A172 (cell line): ENCODE measurements at places on chromosomes 7 and 10.

- no peak for DNase-seq
Measured at GRCh38 chr10:66151346-66151745, 774.5 kb upstream of the LRRTM3 start.

DNA sequence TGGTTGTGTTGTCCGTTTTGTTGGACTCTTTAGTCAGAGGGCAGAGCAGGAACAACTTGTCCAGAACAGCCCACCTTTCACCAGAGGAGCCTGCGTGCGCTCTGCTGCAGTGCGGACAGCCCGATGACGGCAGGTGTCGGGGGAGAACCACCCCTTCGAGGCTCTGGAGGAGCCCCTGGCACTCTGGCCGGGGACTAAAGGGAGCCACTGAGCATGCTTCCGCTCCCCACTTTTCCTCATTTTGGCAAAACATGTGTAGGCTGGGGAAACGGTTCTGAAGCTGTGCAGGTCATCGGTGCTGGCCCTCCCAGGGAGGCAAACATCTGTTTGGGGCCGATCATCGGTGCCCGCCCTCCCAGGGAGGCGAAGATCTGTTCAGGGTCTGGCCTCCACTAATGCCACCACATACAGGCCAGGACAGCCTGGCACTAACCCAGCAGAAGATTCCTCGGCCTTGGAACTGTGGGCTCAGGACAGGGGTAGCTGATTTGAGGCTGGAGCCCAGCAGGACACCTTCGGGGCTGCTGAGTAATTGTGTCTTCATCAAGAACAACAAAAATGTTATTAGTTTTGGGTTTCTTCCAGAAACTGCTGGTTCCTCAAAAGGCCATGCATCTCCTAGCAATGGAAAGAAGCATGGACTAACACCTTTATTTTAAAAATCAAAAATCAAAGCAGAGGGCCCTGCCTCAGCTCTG, 124.4 kb upstream of the TCERG1L start:
- DNase-seq: no peak

DNA sequence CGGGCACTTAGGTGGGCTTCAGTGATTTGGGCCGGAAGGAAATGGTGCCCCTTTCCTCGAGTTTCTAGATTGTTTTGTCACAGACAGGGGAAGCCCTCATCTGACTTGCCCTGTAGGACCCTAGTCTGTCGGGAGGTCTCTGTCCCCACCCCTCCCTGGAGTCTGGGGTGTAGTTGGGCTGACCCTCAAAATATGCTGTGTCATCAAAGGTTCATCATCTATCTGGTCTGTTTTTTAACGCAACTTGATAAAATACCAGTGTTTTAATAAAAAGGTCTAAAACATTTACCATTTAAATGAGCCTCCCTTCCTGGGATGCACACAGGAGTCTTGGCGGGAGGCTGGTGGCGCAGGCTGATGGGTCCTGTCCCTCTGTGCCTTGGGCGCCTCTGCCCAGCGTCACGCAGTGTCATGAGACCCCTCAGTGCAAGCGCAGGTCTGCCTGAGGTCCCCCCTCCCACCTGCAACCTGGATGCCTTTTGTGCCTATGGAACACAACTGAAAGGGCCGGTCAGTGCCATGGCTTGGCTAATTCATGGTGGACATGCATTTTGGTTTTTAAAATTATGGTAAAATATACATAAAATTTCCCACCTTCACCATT, 146.4 kb downstream of the MGMT start:
- DNase-seq: no peak

DNA sequence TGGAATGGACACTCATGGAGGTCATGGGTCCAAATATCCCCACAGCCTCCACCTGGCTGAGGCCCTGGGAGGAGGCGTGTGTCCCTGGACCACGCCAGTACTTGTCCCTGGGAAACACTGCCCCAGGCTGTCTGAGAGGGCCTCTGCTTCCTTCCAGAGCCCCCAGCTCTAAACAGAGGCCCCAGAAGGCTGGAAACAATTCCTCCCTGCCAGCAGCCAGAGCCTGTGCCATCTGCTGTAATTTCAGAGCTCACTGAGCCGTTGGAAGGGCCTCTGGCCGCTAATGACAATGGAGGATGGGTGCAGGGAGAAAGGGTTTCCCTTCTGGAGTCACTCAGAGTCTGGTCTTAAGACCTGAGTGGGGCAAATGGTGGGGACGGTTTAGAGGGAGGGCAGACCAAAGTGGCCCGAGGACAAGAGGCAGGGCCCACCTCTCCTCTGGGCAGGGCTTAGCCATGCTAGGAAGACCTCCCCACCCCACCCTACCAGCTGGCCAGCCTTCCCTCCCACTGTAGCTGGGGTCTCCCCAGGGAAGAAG, 7.1 kb downstream of the CHAT start:
- no peak for DNase-seq

GRCh38 chr10:50387007-50387731, 135.9 kb upstream of the ASAH2 start:
- no peak for DNase-seq

GRCh38 chr10:75029857-75030256, 81.6 kb upstream of the SAMD8 start:
- DNase-seq: no peak

GRCh38 chr7:157441023-157441399, 104.2 kb downstream of the DNAJB6 start:
- DNase-seq: no peak

GRCh38 chr10:85671530-85671929, 695.1 kb downstream of the GRID1 start:
- no peak for DNase-seq

- DNase-seq: no peak
Measured at GRCh38 chr7:1290026-1290678, 57.5 kb downstream of the UNCX start.

GRCh38 chr10:77016278-77016815, 621.3 kb downstream of the KCNMA1 start:
- no peak for DNase-seq

DNA sequence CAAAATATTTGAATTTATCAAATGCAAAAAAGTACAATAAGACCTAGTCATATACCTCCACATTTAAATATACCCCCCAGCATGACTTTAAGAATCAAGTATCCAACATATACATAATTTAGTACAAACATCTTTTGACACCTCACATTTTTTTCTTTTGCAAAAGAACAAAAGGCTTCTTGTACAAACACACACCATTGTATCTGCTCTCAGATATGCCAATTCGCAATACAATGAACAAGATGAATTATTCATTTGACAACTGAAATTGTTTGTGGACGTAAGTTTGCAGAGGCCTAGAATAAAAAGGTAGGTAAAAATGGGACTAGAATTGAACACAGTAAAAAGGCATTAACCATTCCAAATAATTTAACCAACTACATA, 154.4 kb downstream of the CACNA2D1 start:
- no peak for DNase-seq

- no peak for DNase-seq
Measured at GRCh38 chr7:44772440-44772839, 23.8 kb downstream of the ZMIZ2 start.

DNA sequence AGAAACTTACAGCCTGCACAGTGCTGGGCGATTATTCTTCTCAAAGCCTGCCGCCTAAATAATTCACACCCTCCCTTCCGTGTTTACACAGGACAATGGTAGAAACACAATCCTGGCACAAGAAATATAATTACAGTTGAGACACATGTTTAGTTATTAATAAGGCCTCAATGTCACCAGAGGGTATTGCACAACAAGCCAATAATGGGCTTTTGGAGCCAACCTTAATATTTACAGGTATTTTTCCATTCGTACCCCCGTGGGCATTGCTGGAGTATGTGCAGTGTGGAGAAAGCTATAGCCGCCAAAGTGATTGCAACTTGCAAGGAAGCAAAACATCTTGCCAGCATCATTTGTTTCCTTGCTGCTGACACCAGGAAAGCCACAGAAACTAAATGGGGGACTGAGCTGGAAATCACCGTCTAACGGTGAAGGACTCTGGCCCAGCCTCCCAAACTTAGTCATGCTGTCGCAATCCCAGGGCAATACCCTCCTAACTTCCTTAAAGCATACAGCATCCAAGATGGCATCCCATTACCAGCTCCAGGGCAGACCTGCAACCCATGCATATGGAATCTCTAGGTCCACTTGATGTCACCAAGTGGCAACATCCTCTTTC, 8.6 kb downstream of the CALN1 start:
- no peak for DNase-seq

- DNase-seq: peak; percentile 21
Measured at GRCh38 chr10:124125305-124126116, 32.1 kb upstream of the CHST15 start.

GRCh38 chr10:74637685-74638084, 188.7 kb upstream of the KAT6B start:
- no peak for DNase-seq

DNA sequence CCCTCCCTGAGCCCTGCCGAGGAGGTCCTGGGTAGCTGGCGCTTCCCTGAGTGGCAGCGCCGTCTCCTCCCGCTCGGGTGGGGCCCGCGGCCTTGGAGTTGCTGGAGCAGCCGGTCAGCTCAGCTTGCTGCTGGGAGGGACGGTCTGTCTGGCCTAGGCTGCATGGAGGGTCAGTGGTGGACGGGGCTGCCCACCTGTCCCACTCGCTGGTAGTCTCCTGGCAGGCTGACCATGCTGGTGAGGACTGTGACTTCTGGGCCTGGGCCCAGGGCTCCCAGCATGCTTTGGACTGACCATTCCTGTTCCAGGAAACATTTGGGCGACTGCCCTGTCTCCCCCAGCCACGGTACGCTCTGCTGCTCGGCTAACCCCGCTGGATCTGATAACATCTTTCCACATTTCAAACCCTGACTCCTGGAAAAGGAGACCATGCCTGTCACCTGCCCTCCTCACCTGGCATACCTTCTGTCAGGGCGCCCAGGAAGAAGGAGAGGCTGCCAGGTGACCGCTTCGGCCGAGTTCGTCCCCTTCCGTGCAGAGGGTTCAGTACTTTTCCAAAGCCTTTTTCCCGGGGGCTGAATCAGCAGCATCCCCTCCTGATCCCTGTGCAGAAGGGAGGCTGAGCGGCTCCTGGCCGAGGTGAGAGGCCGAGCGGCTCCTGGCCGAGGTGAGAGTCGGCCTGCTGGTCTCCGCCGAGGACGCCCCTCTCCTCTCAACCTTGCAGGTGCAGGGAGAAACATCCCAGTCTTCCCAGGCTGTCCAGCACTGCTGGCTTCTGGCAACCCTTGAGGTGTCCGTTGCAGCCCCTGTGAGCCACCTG, 43.4 kb downstream of the FAM20C start:
- no peak for DNase-seq

DNA sequence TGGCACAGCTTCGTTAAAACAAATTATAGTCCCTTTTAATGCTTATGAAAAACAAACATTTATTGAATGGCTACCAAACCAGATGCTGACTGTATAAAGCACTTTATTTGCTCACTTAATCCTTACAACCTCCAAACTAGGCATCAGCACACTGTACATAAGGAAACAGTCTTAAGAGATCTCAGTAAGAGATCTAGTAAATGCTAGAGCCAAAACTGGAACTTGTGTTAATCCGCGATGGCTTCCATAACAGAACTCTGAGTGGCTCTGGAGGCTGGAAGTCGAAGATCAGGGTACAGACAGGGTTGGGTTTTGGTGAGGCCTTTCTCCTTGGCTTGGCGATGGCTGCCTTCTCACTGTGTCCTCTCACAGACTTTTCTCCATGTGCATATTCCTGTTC, 27.0 kb downstream of the PDZD8 start:
- no peak for DNase-seq
